ENCODE measurements at places on chromosomes 1 and 21.

DNA sequence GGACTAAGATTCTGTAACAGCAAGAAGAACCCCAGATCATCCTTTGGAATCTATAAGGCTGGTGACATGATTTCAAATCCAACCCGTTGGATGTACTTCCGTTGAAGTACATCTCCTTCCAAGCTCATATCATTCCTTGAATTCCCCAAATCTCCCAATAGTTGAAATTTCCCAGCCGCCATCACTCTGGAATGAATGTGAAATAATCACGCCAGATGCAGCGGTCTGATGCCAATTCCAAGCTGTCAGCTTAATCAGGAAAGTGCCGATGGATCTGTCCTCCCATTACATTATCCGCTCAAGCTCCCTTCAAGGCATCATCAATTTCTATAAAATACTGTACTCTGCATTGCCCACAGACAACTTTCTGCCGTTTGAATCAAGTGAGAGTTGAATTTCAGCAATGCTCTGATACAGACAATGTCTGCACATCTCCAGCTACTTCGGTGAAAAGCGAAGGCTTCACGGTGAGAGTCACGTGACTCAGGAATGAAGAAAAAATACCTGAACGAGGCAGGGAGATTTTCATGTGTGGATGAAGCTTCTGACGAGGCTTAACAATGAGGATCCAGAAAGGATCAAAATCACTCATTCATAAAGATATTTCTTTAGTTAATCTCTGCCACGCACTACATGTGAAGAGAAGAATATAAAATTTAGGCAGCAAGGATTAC lies 663.9 kb downstream of the AJAP1 start:
- H3K27ac ChIP-seq, result no peak overlapping the region
- no peaks in the 10 kb centered on the region for H3K4me1 ChIP-seq
- H3K36me3 ChIP-seq, result no peaks in the 10 kb centered on the region
- DNase-seq, result no peak
- no peak overlapping the region for H3K4me3 ChIP-seq

DNA sequence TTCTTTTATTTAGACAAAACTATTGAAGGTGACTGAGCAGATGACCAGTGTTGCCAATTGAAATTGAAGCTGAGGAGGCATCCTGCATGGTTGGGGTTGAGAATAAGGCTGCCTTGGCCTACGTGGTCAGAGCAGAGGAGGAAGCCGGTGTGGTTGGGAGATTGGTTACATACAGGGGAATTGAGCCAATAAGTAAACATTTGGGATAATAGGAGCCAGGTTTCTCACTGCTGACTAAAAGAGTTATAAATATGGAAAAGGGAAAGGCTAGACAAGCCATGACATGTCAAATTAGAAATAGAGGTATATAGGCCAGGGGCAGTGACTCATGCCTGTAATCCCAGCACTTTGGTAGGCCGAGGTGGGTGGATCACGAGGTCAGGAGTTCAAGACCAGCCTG lies 15.8 kb downstream of the SNX7 start:
- no peaks in the 10 kb centered on the region for H3K27me3 ChIP-seq
- H3K27ac ChIP-seq, result no peak overlapping the region
- H3K4me1 ChIP-seq, result peaks cover 1% of the 10 kb centered on the region
- no peak for DNase-seq
- no peak overlapping the region for H3K4me3 ChIP-seq

GRCh38 chr1:58848818-58849411 lies 65.1 kb upstream of the JUN start:
- H3K36me3 ChIP-seq, result no peaks in the 10 kb centered on the region
- DNase-seq, result no peak
- H3K27me3 ChIP-seq, result no peaks in the 10 kb centered on the region
- H3K27ac ChIP-seq, result no peak overlapping the region

DNA sequence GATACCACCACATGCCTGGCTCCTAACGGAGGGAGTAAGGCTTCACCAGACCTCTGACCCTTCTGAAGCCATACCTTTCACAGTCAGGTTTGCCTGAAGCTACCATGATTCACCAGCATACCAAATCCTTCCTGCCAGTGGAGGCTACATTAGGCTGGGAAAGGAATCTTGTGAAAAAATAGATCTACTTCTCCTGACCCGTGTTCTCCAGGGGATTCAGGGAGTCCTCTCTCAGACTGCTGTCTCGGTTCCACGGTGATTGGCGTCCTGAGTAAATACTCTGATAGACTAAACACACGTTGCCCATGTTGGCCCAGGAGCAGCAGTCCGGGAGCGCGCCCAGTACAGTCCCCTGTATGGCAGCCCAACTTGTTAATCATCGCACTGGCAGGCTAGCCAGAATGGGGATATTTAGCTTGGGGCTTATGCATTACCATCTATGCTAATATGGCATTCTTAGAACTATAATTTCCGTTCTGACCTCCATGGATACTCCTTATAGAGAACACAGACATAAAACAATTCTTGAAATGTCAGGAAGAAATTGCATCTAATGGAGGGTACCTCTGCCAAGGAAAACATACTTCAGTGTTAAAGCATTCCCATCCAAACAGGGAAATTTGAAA lies 173.2 kb downstream of the ROR1 start:
- H3K4me3 ChIP-seq, result no peak overlapping the region
- DNase-seq, result no peak
- H3K36me3 ChIP-seq, result peaks cover 7% of the 10 kb centered on the region
- H3K27me3 ChIP-seq, result no peaks in the 10 kb centered on the region
- H3K4me1 ChIP-seq, result peaks cover 73% of the 10 kb centered on the region

- no peak for DNase-seq
- H3K36me3 ChIP-seq, result peaks cover 9% of the 10 kb centered on the region
- peak overlapping the region; percentile 98 for H3K4me3 ChIP-seq
- H3K27me3 ChIP-seq, result no peaks in the 10 kb centered on the region
- H3K27ac ChIP-seq, result no peak overlapping the region
- H3K4me1 ChIP-seq, result peaks cover 61% of the 10 kb centered on the region
Measured at GRCh38 chr1:197197430-197197997, 51.0 kb upstream of the ASPM start.

DNA sequence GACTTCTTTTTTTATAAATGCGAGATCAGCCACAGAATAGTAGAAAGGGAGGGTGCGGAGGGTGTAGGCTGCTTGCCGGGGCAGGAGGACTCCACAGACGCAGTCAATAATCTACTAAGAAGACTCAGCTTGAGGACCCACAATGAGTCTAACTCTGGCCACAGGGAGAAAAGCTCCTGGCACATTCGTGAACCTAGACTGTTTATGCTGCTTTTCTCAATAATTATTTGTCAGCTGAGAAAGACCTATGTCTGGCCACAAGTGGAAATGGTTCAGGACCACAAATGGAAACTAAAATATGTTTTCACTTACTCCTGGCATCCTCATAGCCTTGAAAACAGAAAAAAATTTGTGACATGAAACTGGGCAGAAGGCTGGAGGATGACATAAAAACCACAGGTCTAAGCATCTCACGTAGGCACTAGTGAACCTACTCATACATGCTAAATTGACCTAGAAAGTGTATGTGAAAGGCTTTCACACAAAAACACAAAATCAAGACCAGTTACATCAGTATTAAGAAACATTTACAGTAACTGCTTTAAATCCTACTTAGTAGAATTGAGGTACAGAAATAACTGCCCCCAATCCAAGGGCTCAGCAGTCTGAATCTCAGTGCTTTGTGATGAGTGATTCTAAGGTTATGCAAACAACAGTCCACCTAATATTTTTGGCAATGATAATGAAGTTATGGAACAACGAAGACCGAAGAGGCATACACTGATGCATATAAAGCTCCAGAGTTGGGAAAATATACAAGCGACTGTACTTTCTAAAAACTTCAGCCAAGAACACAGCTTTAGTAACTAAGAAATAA lies 159.5 kb downstream of the SLC45A1 start:
- H3K4me1 ChIP-seq, result peaks cover 46% of the 10 kb centered on the region
- DNase-seq, result no peak
- H3K27ac ChIP-seq, result peak overlapping the region; percentile 66
- no peaks in the 10 kb centered on the region for H3K27me3 ChIP-seq
- H3K4me3 ChIP-seq, result no peak overlapping the region
- H3K36me3 ChIP-seq, result peaks cover 5% of the 10 kb centered on the region

DNA sequence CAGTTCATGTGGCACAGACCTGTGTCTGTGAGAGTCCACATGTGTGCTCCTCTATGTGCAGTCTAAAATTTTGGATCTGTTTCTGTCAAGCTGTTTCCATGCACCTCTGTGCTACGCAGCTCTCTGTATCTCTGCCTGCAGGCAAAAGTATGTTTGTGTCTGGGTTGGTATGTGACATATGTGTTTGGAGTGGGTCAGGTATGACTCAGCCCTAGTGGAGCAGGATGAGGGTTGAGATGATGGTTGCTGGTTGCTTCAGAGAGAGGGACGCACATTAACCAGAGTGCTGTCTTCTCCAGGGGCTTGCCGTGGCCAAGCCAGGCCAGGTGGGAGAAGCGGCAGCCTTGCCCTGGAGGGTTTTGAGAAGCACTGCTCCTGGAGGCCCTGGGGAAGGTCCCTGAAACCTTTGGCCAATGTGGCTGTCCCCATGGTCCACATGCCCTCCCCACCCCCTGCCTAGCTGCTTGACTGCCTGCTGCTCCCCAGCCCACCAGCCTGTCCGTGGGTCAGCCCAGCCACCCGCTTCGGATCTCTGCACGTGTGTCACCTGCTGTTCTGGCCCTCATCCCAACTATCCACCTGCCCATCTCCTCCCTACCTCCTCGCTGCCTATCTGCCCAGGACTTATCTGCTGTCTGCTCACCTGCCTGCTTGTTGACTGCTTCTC lies 4.1 kb upstream of the EVA1B start:
- peaks cover 11% of the 10 kb centered on the region for H3K27me3 ChIP-seq
- DNase-seq, result no peak
- H3K4me1 ChIP-seq, result peaks cover 51% of the 10 kb centered on the region
- no peaks in the 10 kb centered on the region for H3K36me3 ChIP-seq
- H3K4me3 ChIP-seq, result no peak overlapping the region

GRCh38 chr1:67773462-67773861 lies 59.8 kb downstream of the GNG12 start:
- no peak for DNase-seq
- no peak overlapping the region for H3K4me3 ChIP-seq
- H3K4me1 ChIP-seq, result peaks cover 14% of the 10 kb centered on the region
- H3K36me3 ChIP-seq, result peaks cover 23% of the 10 kb centered on the region
- no peaks in the 10 kb centered on the region for H3K27me3 ChIP-seq

- no peaks in the 10 kb centered on the region for H3K36me3 ChIP-seq
- peaks cover 11% of the 10 kb centered on the region for H3K4me1 ChIP-seq
- no peaks in the 10 kb centered on the region for H3K27me3 ChIP-seq
- no peak overlapping the region for H3K4me3 ChIP-seq
Measured at GRCh38 chr21:34994766-34995631, 54.1 kb downstream of the RUNX1 start.

DNA sequence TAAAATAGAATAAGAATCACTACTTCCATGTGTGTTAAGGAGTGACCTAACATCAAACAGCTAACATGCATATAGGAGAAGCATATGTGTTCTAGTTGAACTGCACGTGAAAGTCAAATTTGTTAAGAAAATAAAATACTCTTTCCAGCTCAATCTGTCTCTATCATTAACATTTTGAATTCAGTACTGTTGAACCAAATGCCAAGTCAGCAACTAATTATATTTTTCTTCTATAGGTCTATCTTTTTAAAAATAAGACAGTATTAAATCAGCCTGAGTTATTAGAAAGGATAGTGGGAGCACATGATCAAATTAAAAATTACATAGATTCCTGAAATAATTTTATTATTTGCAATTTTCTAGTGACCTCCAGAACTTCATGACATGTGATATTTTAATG lies 141.8 kb downstream of the NRIP1 start:
- peaks cover 3% of the 10 kb centered on the region for H3K4me1 ChIP-seq
- H3K36me3 ChIP-seq, result peaks cover 10% of the 10 kb centered on the region
- H3K27ac ChIP-seq, result no peak overlapping the region

GRCh38 chr1:95033843-95034242 lies 38.9 kb downstream of the ALG14 start:
- H3K4me3 ChIP-seq, result no peak overlapping the region
- no peaks in the 10 kb centered on the region for H3K27me3 ChIP-seq
- no peaks in the 10 kb centered on the region for H3K4me1 ChIP-seq

- no peak for DNase-seq
- peaks cover 36% of the 10 kb centered on the region for H3K36me3 ChIP-seq
Measured at GRCh38 chr1:44282704-44283426, 69.6 kb downstream of the DMAP1 start.

GRCh38 chr1:96472471-96472870 lies 249.1 kb upstream of the PTBP2 start:
- peaks cover 4% of the 10 kb centered on the region for H3K27me3 ChIP-seq
- H3K27ac ChIP-seq, result no peak overlapping the region
- no peak overlapping the region for H3K4me3 ChIP-seq
- H3K36me3 ChIP-seq, result peaks cover 2% of the 10 kb centered on the region
- no peak for DNase-seq

GRCh38 chr1:31760471-31761470 lies 3.4 kb downstream of the ADGRB2 start:
- peak overlapping the region; percentile 67 for H3K4me3 ChIP-seq
- DNase-seq, result no peak
- peaks cover 24% of the 10 kb centered on the region for H3K27me3 ChIP-seq
- H3K27ac ChIP-seq, result no peak overlapping the region

DNA sequence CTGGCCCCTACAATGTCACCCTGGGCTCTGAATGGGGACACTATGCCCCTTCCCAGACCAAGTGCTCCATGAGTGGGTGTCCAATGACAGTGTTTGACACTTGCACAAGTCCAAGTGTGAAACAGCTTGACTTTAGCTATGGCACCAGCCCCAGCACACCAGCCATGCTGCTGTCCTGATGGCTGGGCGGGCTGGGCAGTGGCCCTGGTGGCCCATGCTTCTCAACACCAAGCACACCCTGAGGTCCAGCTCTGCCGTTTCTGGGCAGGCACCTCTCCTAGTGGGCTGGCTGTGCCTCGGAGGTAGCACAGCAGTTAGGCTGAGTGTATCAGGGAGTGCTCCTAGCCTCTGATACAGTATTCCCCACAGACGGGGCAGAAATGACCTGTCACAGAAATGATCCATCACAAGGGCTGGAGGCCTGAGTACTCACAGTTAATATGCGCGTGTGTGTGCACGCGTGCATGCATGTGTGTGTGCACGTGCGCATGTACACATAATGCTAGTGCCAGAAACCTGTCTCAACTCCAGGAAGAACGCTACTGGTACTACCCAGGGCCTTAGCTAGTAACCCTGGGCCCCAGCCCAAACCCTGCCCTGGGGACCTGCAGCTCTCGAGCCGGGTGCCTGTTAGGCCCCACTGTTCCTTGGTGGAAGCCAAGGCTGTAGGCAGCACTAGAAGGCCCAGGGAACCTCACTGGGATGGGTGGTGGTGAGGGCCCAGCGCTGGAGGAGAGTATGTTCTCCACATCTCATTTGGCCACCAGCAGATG lies 134.0 kb downstream of the DMRTB1 start:
- no peak overlapping the region for H3K27ac ChIP-seq
- H3K4me3 ChIP-seq, result peak overlapping the region; percentile 2
- no peaks in the 10 kb centered on the region for H3K36me3 ChIP-seq
- peaks cover 10% of the 10 kb centered on the region for H3K27me3 ChIP-seq
- no peak for DNase-seq
- H3K4me1 ChIP-seq, result peaks cover 23% of the 10 kb centered on the region
